Cerebellum (tissue), 4 donors: ENCODE measurements at places on chromosomes 16 and 17.

GRCh38 chr16:31258366-31258765 is 1.4 kb upstream of the ITGAM start:
- DNase-seq: no peak

DNA sequence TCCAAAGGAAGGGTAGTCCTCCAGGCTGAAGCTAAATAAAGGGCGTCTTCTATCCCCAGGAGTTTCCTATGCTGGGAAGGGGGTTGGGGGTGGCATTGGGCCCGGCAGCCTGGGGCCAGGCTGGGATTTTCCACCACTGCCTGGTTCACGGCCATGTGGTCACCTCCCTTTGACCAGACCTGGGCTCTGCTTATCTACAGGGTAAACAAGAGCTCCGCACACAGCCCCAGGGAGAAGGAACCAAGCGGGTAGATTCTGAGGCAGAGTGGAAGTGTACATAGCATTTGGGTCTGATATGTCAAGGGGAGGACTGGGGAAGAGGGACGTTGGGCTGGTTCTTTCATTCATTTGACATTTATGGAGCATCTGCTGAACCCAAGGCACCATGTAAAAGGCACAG is 27.2 kb upstream of the TMEM220 start:
- DNase-seq: no peak

- no peak for DNase-seq
These were observed 259.0 kb downstream of the CPPED1 start for GRCh38 chr16:12544477-12545296.

GRCh38 chr16:23301251-23302044 is 654 bp upstream of the SCNN1B start:
- no peak for DNase-seq

GRCh38 chr17:57016071-57016763 is 38.3 kb downstream of the SCPEP1 start:
- DNase-seq: no peak

- DNase-seq: no peak
These were observed 59.4 kb downstream of the RTN4RL1 start for GRCh38 chr17:1965556-1966273.

- DNase-seq: no peak
These were observed 1.3 kb downstream of the TIMP2 start for GRCh38 chr17:78923660-78924453.

- no peak for DNase-seq
These were observed 50.4 kb downstream of the ARHGAP27 start for GRCh38 chr17:45382226-45382625.
